ENCODE measurements at places on chromosomes 16 and 17. TPM values are rescaled to one million over a fixed set of nuclear protein-coding genes. Genes with fewer than 3 reads are reported as not detected.

GRCh38 chr17:19263641-19264051, 26.5 kb downstream of the EPN2 start:
- H3K27me3 ChIP-seq: no peaks in the 10 kb centered on the region
- DNase-seq: no peak
- H3K4me1 ChIP-seq: peaks cover 66% of the 10 kb centered on the region
- H3K4me3 ChIP-seq: no peak overlapping the region
- no peaks in the 10 kb centered on the region for H3K36me3 ChIP-seq
- H3K27ac ChIP-seq: peak overlapping the region; percentile 75

DNA sequence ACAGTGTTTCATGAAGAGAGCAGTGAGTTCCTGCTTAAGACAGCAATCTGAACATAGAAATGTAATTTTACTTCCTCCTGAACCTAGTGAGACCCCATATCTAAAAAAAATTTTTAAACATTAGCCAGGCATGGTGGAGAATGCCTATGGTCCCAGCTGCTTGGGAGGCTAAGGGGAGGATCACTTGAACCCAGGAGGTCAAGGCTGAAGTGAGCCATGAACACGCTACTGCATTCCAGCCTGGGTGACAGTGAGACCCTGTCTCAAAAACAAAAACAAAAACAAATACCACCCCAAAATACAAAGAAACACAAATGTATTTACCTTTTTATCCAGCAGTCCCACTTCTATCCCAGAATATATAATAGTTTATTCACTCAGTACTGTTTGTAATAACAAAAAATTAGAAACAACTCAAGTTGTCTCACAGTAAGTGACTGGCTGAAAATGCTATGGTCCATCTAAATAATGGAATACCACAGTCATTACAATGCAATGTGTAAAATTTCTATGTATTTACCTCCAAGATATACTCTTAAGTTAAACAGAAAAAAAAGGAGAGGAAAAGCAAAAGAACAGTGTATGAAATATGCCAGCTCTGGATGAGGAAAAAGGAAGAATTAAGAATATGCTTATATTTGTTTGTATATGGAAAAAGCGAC, 16.3 kb downstream of the CFDP1 start:
- no peaks in the 10 kb centered on the region for H3K27me3 ChIP-seq
- H3K27ac ChIP-seq: no peak overlapping the region
- no peak for DNase-seq
- H3K36me3 ChIP-seq: peaks cover 10% of the 10 kb centered on the region
- H3K4me3 ChIP-seq: no peak overlapping the region

DNA sequence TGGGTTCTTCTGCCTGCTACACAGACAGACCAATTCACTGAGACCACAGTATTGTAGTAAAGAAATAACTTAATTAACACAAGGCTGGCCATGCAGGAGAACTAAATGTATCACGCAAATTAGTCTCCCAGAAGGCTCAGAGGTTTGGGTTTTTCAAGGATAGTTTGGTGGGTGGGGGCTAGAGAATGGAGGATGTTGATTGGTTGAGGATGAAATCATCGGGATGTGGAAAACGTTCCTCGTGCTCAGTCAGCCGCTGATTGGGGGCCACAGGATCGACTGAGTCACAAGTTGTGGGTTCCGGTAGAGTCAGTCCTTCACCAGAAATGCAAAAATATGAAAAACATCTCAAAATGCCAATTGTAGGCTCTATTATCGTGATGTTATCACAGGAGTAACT, 18.7 kb downstream of the RHOT1 start:
- peaks cover 21% of the 10 kb centered on the region for H3K4me1 ChIP-seq
- DNase-seq: no peak
- H3K27ac ChIP-seq: no peak overlapping the region
- no peaks in the 10 kb centered on the region for H3K27me3 ChIP-seq

DNA sequence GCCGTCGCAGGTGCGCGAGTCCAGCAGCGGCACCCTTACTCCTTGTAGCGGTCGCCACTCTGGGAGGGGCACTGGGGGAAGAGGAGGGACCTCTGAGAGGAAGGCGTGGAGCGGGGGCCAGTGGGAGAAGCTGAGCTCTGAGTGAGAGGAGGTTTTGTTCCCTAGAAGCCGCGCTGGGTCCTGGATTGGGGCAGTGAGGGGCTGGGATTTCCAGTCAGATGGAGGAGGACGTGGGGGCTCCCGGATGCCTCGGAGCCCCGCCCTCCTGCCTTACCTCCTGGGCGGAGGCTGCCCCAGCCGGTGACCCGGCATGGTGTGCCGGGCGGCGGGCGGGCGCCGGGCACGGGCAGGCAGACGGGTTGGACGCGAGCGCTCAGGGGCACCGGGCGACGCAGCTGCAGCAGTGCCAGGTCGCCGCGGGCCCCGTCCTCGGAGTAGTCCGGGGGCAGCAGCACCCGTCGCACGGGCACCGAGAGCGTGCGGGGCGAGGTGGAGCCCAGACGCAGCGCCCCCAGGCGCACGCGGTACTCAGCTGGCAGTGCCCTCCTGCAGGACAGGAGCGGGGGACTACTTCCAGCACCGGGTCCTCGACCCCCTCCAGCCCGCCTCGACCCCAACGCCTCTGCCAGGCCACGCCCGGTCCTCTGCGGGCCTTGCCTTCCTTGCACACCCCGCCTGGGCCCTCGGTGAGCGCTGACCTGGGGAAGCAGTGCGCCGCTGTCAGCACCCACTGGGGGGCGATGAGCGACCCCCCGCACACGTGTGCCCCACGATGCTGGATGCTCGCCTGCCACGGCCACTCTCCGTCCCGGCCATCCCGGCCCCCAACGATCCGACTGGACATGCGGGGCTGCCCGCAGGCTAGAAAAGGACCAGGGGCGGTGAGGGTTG, 2.0 kb downstream of the PRSS33 start:
- no peak overlapping the region for H3K27ac ChIP-seq
- H3K27me3 ChIP-seq: peaks cover 11% of the 10 kb centered on the region
- no peak for DNase-seq
- peaks cover under 1% of the 10 kb centered on the region for H3K4me1 ChIP-seq
- H3K4me3 ChIP-seq: no peak overlapping the region
- no peaks in the 10 kb centered on the region for H3K36me3 ChIP-seq

DNA sequence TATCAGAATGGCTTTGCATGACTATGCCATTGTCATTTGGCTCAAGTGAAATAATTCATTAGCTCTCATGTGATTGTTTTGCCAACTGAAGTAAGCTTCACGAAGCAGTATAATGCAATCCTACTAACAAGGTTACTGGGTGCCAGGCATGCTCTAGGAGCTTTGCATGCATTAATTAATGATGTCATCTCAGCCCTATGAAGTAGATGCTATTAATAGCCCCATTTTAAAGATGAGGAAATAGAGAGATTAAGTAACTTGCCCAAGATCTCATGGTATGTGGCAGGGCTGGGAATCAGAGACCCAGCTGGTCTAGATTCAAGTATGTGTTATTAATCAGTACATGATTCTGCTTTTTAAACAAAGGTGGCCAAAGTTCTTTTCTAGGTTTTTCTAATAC, 14.1 kb downstream of the KRT39 start:
- peaks cover 5% of the 10 kb centered on the region for H3K27me3 ChIP-seq
- H3K4me1 ChIP-seq: peaks cover 22% of the 10 kb centered on the region
- no peak overlapping the region for H3K4me3 ChIP-seq
- H3K36me3 ChIP-seq: no peaks in the 10 kb centered on the region

GRCh38 chr16:1293921-1294656, 15.3 kb upstream of the UBE2I start:
- H3K4me1 ChIP-seq: no peaks in the 10 kb centered on the region
- H3K27ac ChIP-seq: no peak overlapping the region
- peaks cover 50% of the 10 kb centered on the region for H3K27me3 ChIP-seq
- no peaks in the 10 kb centered on the region for H3K36me3 ChIP-seq
- H3K4me3 ChIP-seq: no peak overlapping the region

Gene KRT35
- total RNA-seq: not detected

GRCh38 chr17:79777894-79778503, at the start of gene CBX2:
CBX2 (plus strand) TSS chr17:79778148; CDS start chr17:79778236, 88 bp downstream.
- H3K36me3 ChIP-seq: peaks cover 5% of the 10 kb centered on the region
- peak; percentile 94 for DNase-seq
- peaks cover 39% of the 10 kb centered on the region for H3K27me3 ChIP-seq
- H3K4me1 ChIP-seq: peaks cover 13% of the 10 kb centered on the region
- H3K4me3 ChIP-seq: peak within 1 kb of the TSS; percentile 85

GRCh38 chr16:27801289-27801945, 251.5 kb downstream of the KATNIP start:
- no peaks in the 10 kb centered on the region for H3K36me3 ChIP-seq
- H3K4me1 ChIP-seq: no peaks in the 10 kb centered on the region
- no peak for DNase-seq
- H3K4me3 ChIP-seq: no peak overlapping the region
- H3K27ac ChIP-seq: no peak overlapping the region
